ENCODE measurements at places on chromosomes 5 and 9.

DNA sequence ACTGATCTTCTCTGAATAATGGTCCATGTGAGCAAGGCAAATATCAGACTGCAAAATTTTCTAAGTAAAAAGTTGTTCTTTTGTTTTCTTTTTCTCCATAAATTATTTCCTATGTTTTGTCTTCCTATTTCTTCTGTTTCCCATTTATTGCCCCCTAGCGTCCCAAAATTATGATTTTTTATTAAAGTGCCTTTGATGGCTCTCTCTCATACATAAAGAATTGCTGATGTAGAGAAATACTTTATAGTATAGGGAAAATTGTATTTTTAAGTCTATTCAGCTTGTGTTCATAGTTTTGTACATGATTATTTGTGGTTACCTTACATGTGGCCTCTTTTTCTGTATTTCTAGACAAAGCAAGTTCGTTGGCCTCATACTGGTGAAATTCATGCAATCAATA lies 1031.2 kb downstream of the EFNA5 start:
- DNase-seq: no peak

GRCh38 chr5:76401801-76402250 lies 1.3 kb upstream of the IQGAP2 start:
- DNase-seq: no peak

- DNase-seq: no peak
Observed at GRCh38 chr5:88659529-88660263, 223.3 kb downstream of the MEF2C start.

DNA sequence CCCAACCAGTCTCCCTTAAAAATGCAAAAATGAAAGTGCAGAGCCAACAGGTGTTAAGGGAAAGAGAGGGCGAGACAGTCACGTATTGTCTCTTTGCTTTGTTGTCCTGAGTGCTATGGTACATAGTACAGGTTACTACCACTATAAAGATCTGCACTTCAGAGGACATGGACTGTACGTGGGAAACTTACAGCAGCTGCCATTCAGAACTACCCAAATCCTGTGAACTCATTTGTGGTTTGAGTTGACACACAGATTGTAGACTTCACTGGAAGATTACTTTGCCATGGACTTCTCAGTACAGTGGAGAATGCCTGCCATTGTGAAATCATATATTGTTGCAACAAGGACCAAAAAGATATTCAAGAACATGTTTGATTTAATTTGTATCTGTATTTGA lies 34.8 kb downstream of the FBXO38 start:
- DNase-seq: no peak

GRCh38 chr5:59337240-59337639 lies 556.3 kb downstream of the PDE4D start:
- DNase-seq: no peak

DNA sequence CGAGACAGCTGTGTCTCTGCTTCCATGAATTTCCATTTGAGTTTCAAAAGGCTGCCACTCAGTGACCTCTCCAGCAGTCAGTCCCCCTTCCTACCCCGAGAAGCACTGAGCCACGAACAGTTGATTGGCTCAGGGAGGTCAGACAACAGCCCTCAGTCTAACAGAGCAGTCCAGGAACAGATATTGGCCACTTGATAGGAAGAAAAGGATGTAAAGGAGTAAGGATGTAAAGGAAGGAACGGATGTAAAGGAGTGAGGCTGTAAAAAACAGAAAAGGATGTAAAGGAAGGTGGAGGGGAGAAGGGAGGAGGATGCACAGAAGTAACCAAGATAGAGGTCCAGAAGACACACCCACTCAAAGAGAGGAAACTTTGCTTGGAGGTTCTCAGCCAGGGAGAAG lies 3.2 kb upstream of the NR4A3 start:
- DNase-seq: no peak

DNA sequence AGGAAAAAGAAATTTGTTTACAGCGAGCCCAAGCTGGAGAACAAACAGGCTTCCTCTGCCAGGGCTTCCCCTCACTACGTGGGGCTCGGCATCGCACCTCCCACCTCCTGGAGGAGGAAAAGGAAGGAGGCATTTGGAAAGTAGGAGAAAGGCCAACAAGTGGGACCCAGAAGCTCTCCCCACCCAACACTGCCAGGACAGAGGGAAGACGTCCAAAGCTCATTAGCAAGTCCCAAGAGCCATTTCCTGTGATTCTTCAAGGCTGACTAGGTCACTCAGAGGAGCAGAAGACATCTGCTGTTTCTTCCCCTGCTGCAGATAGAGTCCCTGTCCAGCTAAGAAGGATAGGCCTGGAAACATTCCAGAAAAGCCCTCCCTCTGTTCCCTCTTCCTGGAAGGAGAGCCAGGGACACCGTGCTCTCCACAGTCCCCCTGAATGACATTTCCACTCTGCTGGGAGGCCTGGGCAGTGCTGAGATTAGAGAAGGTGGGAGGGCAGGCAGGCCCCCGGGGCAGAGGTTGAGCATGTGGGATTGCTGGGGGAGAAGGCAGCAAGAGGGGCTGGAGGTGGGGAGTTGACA lies 57.0 kb upstream of the NEURL1B start:
- DNase-seq: no peak

- no peak for DNase-seq
Observed at GRCh38 chr5:6475626-6476312, 27.1 kb downstream of the UBE2QL1 start.

- DNase-seq: no peak
Observed at GRCh38 chr5:139974661-139975060, 68.4 kb downstream of the NRG2 start.

GRCh38 chr5:43007246-43007910 lies 32.7 kb downstream of the ANXA2R start:
- DNase-seq: peak; percentile 96

DNA sequence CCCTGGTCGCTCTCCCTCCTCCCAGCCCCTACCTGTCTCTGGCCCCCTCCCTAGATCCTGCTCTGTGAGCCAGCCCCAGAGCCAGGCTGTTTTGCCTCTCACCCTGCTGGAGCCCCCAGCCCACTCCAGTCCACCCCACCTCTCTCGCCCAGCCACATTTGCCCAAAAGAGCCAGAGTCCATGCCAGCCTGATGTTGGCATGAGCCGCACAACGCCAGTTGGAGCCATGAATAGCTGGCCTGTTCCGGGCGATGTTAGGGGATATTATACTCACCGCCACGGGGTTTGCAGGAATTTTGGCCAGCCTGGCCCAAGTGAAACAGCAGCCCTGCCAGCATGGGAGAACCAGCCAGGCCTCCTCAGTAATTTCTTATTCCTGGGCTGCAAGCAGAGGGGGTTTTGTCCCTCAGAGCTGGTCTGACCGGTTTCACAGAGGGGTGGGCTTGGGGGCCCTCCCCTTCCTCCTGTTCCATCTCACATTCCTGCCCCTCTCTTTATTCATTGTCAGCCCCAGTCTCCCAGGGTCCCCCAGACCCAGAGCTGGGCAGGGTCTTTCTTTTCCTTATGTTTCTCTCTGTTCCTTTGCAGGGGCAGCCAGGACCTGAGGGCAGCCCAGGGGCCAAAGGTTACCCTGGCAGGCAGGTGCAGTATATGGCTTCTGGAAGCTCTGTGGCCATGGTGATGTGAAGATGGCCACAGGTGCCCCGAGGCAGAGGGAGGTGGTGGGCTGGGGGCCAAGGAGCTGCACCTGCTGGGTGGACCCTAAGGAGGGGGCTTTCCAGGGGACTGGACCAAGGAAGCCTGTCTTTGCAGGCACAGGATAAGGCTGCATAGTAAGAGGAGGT lies 50.1 kb downstream of the COL27A1 start:
- no peak for DNase-seq

DNA sequence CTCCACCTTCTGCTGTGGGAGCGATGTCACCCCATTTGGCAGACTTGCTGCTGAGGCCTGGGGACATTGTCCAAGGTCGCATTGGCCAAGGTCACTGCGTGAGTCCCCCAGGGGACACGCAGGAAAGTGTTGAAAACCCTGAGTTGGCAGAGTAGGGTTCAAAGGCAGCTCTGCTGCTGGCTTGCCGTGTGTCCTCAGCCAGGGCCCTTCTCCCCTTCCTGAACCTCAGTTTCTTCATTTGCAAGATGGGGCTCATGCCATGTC lies 14.0 kb downstream of the ASS1 start:
- no peak for DNase-seq

DNA sequence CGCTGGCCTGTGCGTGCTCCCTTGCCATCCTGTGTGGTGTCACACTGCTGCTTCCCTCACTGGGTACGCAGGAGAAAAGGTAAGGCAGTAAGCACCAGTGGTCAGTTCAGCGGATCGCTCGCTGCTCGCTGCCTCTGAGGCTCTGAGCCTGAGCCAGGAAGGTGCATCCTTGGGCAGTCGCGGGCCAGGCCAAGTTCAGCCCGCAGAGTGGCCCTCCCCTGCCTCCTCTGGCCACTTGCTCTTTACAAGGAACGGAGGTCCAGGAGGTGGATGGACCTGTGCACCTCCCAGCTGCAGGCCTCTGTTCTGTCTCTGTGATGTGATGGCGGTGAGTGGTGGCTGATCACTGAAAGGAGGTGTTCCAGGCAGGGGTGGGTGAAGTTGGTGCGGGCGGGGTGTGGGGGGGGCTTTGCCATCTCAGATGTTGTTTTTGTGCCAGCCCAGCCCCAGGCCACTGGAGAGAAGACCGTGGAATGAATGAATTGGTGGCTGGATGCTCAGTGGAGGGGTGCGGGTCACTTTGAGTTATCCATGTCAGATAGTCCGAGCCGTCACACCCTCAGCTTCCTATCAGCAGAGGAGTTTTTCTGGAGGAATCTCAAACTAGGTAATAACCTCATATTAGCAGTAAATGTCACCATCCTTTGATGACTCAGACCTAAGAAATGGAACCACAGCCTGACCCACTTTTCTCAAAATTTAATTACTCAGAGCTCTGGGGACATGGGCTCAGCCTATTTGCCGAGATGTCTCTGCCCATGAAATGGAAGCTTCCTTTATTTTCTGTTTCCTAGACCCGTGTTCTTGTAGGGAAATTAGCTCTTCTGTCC lies 7.3 kb downstream of the COL5A1 start:
- DNase-seq: no peak

- DNase-seq: no peak
Observed at GRCh38 chr5:127046343-127047072, 16.1 kb upstream of the MARCHF3 start.

GRCh38 chr5:122054266-122054665 lies 23.8 kb downstream of the LOX start:
- no peak for DNase-seq

- no peak for DNase-seq
Observed at GRCh38 chr5:152855441-152855840, 450.4 kb upstream of the NMUR2 start.

DNA sequence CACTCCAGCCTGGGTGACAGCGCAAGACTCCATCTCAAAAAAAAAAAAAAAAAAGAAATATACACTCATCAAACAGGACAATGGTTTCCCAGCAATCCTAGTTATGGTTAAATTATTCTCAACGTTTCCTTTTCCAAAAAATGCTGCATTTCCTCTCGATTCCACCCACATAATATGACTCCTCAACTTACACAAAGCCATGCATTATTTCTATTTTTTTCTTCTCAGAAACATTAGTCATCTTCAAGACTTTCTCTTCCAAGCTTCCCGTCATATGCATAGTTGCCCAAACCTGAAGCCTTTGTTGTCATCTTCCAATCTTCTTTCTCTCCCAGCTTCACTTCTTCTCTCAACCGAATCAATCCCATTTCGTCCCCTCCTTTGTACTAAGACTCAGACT lies 61.4 kb upstream of the RANBP6 start:
- DNase-seq: no peak

DNA sequence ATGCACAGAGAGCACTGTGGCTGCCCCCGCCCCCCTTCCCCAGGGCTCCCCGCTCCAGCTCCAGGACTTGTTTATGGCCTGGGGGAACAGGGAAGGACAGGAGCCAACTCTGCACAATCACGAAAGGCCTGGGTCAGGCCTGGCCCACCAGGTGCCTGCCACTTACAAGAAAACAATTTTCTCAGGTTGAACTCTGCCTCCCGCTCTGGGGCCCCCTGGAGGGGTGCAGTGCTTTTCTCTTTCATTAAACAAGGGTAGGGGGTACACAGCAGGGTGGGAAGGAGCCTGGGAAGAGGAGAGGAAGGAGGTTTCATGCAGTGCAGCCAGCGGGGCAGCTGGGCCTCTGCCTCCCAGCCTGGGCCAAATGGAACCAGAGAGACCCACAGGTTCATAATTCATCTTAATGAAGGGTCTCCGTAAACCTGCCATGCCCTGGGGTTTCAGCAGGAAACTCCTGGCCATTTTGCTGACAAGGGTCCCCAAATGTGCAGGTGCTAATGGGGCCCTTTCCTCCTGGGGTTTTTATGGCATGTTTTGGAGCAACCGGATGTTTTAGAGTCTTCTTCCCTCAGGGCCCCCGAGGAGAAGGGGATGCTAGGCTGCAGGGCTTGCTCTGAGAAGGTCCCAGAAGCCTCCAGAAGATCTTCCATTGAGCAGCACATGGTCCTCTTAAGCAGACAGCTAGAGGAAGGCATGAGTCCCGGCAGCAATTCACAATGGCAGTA lies 219.8 kb downstream of the SLIT3 start:
- no peak for DNase-seq

- DNase-seq: no peak
Observed at GRCh38 chr9:131406563-131407436, 12.9 kb downstream of the PRRC2B start.

DNA sequence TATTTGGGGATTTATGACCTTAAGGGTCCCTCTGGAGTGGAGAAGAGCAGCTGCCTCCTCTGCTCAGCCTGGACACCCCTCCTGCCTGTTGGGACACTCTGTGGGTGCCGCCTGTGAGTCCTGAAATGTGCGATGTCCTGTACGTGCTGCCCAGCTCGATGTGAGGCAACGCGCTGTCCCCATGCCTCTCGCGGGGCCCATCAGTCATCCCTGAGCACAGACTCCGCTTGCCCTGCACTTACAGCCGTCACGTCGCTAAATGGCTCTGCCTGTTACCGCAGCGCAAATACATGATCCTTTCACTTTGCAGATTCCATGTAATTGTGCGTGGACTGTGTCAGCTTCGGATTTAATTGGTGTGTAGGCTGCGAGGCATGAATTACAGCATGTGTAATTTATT lies 27.1 kb downstream of the IRX4 start:
- DNase-seq: no peak

DNA sequence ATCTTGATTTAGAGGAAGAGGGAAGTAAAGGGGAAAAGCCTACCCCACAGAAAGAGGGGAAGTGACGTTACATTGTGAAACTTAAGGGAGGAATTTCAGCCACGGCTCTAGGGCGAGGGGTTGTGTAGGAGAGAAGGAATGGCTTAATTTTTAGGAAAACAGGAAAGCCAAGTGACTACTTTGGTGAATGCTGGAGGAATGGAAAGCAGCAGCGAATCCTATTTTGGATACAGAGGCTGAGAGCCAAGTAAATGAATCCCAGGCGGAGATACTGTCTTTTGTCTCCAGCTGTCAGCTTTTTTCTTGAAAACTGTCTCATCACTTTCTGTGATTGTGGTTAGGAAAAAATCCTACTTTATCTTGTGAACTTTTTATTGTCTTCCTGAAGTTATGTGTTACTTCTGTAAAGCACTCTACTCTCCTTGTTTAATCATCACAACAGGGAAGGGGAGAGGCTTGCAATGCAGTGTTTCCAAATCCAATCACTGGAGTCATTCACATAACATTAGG lies 188.4 kb downstream of the TSSK1B start:
- DNase-seq: no peak

DNA sequence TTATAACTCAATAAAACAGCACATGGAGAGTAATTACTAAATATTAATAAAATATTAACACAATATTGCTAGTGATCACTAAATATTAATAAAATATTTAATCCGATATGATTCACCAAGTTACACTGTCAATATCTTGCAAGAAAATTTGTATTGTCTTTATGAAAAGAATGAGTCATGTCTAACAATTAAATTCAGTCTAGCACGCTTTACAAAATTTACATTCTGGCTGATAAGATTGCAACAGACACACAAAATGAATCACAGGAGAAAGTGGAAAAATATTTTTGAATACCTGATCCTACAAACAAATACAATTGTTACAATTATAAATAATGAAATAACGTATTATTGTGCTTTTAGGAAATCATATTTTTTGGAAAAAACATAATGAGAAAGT lies 567.2 kb downstream of the EFNA5 start:
- DNase-seq: no peak

Data from NCI-H2081 (cell line).